Tibial nerve (tissue), 4 donors: ENCODE measurements at places on chromosomes 1 and 21. TPM values are rescaled to one million over a fixed set of nuclear protein-coding genes. Genes with fewer than 3 reads are reported as not detected.

The OXCT2 gene
- 7.3 TPM for total RNA-seq

The NCAM2 gene
- 29.7 TPM for total RNA-seq

The SOD1 gene
- 164 TPM for total RNA-seq

The CYP4A11 gene
- not detected for total RNA-seq

The PEAR1 gene
- 47.4 TPM for total RNA-seq

The ZNF695 gene
- 0.22 TPM for total RNA-seq

The ST6GALNAC5 gene
- 22.2 TPM for total RNA-seq

The SIM2 gene
- total RNA-seq = not detected

The OLFML3 gene
- total RNA-seq = 55.1 TPM

The APCS gene
- not detected for total RNA-seq

The HES3 gene
- total RNA-seq = not detected

- no peak for DNase-seq
Observed at GRCh38 chr1:8512504-8512903, 194.6 kb downstream of the SLC45A1 start.

- no peak for DNase-seq
Observed at GRCh38 chr1:59901770-59902388, 24.7 kb downstream of the CYP2J2 start.

DNA sequence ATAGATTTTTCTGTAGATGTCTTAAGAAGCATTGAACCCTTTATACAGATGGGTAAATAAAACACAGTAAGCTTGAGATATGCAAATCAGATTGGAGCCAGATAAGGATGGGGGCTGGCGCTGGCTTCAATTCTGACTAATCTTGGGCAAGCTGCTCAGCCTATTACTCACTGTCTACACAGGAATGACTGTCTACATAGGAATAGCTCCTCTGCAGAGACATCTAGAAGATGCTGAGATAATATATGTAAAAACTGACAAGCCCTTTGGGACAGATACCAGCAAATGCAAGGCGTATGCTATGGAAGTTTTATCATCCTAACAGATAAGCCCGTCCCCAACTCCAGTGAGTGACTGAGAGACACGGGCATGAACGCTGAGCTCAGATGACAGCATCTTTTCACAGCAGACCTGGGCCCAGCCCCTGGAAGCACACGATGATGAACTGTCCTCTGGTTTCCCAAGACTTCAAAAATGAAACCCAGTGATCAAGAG is 1.7 kb downstream of the CLDN14 start:
- no peak for DNase-seq

DNA sequence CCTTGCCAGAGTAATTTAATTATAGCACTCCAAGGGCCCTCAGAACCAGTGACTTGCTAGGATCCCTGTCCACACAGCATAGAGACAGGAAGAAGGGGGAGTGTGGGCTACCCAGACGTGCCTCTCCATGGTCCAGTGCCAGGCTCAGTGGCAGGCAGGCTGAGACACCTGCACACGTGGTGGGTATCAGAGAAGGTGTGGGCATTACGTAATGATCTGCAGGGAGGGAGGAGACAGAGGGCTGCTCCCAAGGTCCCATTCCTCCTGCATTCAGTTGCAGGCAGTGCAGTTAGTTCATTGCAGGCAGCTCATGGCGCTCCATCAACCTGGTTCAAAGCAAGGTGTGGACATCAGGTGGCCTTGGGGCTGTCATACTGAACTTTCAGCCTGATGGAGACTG is 49.9 kb downstream of the C8B start:
- DNase-seq = no peak

GRCh38 chr1:230632273-230632873 is 9.9 kb upstream of the COG2 start:
- DNase-seq = no peak

GRCh38 chr1:63674865-63675419 is 81.7 kb downstream of the PGM1 start:
- DNase-seq = no peak

DNA sequence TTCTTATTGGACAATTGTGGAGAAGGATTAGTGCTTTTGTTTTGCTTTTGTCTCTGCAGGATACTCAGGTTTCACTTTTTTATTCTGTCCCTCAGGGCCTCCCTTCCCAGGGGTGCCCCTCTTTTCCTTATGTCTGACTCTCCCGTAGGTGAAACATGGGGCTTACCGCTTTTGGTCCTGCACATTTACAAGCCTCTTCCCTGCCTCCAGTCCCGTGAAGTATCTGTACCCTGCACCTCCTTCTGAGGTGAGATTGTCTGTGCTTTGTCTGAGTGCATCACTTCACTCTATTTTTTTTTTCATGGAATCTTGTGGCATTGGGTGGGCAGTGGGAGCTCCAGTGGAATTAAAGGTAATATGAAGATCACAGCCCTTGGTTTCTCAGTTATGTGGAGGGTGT is 758.1 kb upstream of the TPTE start:
- DNase-seq = no peak

- DNase-seq = no peak
Observed at GRCh38 chr1:51624855-51625254, 8.0 kb downstream of the OSBPL9 start.

GRCh38 chr1:177311111-177311510 is 140.4 kb downstream of the BRINP2 start:
- no peak for DNase-seq

DNA sequence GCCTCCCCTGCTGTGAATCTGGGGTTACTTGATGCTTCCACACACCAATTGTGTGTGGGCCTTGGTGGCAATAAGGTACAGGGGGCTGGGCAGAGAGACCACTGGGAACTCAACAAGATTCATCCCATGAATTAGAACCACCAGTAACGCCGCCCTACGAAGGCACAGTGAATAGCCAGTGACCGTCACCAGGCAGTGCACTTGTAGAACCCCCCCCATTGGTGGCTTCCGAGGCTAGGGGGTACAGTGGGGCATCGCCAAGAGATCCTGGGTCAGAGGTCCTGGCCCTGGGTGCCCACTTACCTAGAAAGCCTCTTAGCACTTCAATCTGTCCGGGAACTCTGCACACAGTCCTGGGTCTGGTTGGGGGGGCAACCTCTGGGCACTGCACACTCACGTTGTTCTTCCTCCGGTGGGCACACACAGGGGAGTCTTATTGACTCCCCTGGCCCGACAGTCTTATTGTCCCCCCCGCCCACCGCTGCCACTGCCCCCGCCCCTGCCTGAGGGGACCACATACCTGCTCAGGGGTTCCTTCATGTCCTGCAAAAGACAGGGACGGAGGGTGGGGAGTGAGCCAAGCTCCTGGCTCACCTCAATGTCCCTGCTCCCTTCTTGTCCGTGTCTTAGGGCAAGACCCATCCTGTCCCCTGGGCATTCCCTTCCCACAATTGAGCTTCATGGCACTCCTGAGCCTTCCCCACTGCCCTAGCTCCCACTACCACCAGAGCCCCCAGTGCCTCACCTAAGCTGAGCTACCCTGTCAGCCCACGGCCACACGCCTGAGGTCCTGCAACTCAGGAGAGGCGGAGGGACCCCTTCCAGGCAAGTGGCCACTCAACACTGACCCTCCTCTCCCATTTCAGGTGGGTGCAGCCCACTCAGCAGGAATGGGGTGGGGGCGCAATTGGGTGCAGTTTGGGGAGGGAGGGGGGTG is 2.5 kb upstream of the TRIM11 start:
- no peak for DNase-seq

GRCh38 chr1:236020359-236021219 is 44.3 kb downstream of the NID1 start:
- no peak for DNase-seq

GRCh38 chr1:200979574-200980451 is 43.7 kb downstream of the KIF21B start:
- no peak for DNase-seq

GRCh38 chr1:36248250-36248894 is 24.1 kb downstream of the THRAP3 start:
- DNase-seq = no peak
